Fibroblast of skin of back (primary cell): ENCODE measurements at places on chromosomes 3 and 15.
A peak's percentile ranks its signal among the peaks of the same experiment; 100 is the strongest.

DNA sequence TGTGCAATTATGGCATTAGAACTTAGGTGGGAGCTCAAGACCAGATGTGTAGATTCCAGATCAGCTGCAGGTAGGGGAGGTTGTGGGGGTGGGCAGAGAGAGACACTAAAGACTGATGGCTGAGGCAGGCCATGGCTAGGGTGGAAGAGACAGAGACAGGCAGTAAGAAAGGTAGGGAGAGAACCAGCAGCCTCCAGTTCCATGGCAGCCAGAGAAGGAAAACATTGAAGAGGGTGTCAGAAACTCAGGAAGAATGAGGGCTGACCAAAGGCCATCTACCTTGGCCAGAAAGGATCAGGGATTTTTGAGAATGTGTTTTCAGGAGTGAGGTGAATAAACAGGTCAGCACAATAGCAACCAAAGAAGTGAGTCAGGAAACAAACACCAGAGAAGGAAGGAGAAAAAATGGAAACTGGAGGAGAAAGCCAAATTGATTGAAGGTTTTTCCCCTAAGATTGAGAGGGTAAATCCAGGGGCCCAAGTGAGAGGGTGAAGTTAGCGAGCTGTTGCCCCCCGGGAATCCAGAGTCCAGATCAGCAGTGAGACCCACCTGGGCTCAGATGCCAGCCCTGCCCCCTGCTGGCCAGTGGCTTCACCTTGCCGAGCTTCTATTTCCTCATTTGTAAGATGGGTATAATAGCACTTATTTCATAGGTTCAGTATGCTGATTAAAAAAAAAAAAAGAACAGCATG is 41.0 kb downstream of the ABHD2 start:
- peak; percentile 31 for DNase-seq

GRCh38 chr3:88725440-88726165 is 381.8 kb upstream of the EPHA3 start:
- DNase-seq = no peak

GRCh38 chr15:67105065-67105951 is 39.9 kb downstream of the SMAD3 start:
- DNase-seq = peak; percentile 99

DNA sequence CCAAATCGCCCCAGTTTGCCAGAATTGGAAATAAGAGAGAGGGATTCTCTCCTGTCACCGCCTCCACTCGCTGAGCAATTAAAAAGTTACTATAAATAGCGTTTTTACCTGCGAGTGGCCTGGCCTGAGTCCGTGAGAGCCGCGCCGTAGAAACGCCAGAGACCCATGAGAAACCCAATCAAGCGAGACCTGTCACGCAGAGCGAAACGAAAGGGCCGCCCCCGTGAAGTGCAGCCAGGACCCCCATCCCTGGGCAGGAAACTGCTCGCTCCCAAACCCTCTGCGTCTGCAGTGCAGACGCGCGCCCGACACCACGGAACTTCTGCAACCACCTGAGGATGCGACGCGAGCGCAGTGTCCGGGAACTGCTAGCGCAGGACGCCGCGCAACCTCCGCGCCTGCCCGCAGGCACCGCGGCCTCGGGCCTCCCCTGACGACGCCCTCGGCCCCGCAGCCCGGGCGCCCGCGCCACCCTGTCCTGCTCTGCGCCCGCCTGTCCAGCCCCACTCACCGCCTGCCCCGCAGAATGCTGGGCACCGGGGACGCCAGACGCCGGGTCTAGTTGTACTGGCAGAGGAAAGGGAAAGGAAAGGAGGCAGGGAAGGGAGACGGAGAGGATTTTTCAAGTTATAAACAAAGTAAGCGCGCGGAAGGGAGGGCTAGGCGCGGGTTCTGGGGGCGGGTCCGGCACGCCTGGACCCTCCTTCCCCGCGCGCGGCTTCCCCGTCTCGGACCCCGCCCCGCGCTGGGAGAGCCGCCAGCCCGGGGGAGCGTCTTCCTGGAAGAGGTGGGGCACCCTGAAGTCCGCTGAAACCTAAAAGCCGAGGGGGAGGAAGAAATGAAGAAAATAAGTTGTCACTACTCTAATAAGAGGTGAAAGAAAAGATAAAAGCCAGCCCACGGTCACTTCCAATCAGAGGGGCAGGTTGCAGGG is at the start of gene PLSCR4:
Gene PLSCR4 (minus strand): TSS at position 657 of the 934 bp plus-strand sequence. CDS start 29,034 bp downstream, outside the sequence.
- peak; percentile 60 for DNase-seq

DNA sequence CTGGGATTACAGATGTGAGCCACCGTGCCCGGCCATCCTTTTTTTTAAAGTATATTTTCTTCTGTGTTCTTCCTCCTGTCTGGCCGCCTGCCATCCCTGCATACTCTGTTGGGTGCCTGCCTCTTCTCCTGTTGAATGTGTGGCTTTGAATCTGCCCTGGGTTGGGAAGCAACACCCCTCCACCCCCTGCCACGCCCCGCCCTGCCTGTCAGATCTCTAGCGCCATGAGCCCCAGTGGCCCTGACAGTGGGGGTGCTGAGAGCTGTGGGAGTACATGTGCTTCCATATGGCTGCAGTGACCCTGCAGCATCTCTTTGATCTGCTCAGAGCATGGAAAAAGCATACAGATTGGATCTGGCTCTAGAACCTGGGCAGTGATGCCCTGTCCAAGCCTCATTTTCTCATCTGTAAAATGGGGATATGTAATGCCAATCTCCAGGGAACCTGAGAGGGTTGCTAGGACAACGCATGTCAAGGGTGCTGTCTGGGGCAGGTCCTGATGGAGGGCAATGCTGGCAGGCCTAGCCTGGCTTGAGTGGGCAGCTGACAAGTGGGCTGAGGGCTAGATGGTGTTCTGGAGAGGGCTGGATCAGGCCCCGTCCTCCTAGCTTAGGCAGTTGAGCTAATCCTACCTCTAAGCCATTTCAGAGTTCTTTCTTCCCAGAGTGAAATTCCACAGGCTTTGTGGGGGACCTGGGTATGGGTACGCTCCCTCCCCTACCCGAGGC is 23.9 kb downstream of the CCDC13 start:
- no peak for DNase-seq

- no peak for DNase-seq
Observed at GRCh38 chr3:56124546-56124945, 343.7 kb downstream of the ERC2 start.

DNA sequence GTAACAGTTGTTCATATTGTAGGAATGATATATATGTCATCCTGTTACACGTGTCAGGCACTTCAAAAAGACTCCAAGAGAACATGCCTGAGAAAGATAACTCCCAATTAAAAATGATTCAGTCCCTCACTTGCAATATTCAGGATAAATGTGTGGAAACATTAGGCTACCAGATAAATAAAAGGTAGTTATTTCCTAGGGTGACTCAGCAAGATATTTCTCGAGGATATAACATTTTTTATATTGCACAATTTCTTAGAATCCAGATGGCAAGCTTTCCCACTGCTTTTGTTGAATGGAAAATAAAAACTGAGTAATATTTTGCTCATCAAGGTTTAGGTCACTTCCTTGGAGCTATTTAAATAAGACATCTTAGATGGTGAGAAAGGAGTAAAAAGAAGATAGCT is 181.4 kb downstream of the GAP43 start:
- DNase-seq = peak; percentile 84

GRCh38 chr3:71226565-71227269 is 356.8 kb downstream of the FOXP1 start:
- DNase-seq = peak; percentile 75

DNA sequence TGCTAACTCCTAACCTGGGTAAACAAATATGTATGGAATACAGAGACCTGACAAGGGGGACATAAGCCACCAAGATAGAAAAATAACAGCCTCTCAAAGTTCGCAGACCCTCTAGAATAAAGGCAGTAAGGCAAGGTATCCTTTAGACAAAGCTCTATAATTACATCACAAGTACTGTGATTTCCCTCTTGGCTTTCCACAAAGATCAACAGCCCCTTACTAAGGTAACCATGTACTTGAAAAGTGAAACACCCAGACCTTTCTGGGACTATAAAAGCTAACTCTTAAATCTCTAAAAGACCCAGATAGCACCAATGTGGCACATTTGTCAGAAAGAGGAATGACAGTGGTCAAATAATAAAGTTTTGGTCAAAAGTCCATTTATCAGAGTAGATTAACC is 51.9 kb downstream of the TBL1XR1 start:
- DNase-seq = no peak

DNA sequence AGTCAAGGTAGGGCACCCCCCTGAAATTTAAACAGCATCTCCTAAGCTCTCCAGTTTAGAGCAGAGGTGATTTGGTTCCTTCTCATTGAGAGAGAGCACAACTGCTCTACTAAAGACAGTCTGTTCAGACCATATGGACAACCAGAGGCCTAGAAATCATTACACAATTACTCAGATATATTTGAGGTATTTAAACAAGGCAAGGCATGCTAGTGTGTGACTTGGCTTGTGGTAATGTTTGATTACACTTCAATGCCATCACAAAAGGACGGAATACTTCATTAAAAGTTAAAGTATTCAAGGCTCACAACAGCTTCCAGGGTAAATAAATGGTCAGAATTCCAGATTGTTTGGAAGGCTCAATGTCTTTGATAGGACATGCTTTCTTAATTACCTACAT is 110.2 kb downstream of the LRTM1 start:
- peak; percentile 81 for DNase-seq

DNA sequence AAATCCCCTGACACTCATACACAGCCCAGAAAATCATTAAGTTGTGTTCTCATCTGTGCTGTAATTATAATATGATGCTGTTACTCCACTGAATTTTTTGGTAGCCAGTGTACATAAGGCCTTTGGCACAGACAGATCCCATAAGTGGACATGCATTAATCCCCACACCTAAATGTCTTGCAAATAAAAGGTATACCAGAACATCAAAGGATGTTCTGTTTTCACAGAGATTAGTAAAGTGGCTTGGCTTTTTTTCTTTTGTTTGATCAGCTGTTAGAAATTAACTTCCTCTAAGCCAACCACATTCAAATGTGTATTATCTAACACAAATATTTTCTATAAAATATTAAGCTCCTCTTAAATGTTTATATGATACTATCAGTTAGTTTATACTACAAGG is 2.7 kb downstream of the SST start:
- DNase-seq = no peak

- DNase-seq = no peak
Observed at GRCh38 chr3:130895690-130896488, 2.0 kb downstream of the ATP2C1 start.

DNA sequence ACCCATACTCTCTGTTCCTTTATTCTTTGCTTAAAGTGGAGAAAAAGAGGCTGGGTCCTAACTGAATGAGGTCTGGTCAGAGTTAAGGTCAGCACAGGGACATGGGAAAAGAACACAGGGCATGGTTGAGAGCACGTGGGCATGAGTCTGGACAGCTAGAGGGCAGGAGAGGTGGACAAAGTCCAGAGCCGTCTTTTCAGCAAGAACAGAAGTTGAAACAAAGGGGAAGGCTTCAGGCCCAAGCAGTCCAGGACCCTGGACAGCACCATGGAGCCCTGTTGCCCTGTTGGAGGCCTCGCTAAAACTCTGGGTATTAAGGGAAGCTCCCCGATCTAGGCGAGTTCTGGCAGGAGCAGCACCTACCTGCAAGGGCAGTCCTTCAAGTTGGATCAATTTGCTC is 50.7 kb downstream of the XYLB start:
- DNase-seq = peak; percentile 43

DNA sequence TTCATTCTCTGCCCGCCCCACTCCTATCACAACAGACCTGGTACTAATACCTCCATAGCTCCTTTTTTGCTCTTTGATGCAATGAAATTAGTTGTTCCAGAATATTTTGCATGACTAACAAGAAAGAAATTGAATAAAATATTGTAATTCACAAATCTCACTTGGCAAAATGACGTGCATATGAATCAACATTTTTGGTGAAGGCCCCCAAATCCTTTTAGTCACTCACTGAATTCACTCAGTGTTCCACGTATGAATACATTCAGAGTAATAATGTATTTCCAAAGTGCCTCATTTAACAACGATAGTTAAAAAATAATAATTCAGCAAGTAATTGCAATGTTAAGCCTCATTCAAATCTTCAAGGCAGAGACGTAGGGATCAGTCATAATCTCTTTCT is 148.6 kb upstream of the STRIT1 start:
- peak; percentile 30 for DNase-seq

DNA sequence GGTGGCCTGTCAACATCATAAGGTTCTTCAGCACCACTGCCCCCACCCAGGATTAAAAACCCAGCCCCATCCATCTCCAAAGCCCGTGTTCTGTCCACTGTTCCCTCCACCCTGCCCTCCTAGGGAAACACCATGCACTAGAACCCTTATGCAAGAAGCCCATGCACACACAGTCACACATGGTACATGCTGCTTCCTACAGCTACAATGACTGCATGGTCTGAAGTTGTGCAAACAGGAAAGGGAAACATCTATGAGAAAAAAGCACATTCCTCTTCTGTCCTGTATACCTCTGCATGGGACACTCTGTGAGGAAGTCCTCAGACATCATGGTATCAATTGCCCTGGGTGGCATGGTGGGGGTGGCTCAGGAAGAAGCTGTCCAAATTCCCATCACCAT is 108.6 kb upstream of the MRPS22 start:
- no peak for DNase-seq

GRCh38 chr15:33968224-33968623 is at the start of gene CHRM5:
TSS of gene CHRM5 (plus strand) at chr15:33968497. CDS start at chr15:34062718, 94,221 bp downstream.
- DNase-seq = no peak

DNA sequence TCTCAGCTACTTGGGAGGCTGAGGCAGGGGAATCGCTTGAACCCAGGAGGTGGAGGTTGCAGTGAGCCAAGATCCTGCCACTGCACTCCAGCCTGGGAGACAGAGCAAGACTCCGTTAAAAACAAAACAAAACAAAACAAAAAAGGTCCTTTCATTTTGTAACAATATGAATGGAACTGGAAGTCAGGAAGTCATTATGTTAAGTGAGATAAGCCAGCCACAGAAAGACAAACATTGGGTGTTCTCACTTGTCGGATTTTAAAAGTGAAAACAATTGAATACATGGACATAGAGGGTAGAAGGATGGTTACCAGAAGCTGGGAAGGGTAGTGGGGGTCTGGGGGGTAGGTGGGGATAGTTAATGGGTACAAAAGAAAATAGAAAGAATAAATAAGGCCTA is 12.5 kb upstream of the B3GALNT1 start:
- no peak for DNase-seq

DNA sequence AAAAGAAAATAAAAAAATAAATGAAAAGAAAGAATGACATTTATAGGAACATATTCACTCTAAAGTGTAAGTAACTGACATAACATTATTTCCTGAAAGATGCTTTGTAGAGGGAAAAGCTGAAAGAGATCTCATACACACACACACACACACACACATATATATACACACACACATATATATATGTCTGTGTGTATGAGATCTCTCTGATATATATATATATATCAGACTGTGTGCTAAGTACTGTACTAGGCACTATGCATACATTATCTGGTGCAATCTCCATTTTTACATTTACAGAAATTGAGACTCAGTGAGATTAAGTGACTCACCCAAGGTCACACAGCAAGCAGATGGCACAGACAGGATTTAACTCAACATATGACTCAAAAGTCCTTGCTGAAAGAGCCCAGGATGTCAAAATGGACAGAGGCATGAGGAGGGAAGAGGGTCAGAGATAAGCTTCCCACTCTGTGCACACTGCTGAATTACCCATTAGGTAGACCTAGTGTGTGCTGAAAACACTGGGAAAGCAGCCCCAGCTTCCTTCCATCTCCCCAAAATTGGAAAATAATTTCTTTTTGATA is 15.0 kb downstream of the BHLHE40 start:
- peak; percentile 75 for DNase-seq
